Breast epithelium (tissue), 4 donors: ENCODE measurements at places on chromosomes 2 and 18. TPM values are rescaled to one million over a fixed set of nuclear protein-coding genes. Genes with fewer than 3 reads are reported as not detected.

- no peak overlapping the region for H3K4me3 ChIP-seq
- H3K4me1 ChIP-seq, result no peaks in the 10 kb centered on the region
- H3K27me3 ChIP-seq, result no peaks in the 10 kb centered on the region
- no peak for DNase-seq
Measured at GRCh38 chr2:232061265-232061664, 99.8 kb downstream of the DIS3L2 start.

- H3K27me3 ChIP-seq, result no peaks in the 10 kb centered on the region
- no peaks in the 10 kb centered on the region for H3K4me1 ChIP-seq
Measured at GRCh38 chr18:33557706-33558105, 20.3 kb upstream of the ASXL3 start.

- H3K27ac ChIP-seq, result no peak overlapping the region
- no peak overlapping the region for H3K4me3 ChIP-seq
- H3K36me3 ChIP-seq, result no peaks in the 10 kb centered on the region
Measured at GRCh38 chr2:144975881-144976280, 456.0 kb upstream of the ZEB2 start.

DNA sequence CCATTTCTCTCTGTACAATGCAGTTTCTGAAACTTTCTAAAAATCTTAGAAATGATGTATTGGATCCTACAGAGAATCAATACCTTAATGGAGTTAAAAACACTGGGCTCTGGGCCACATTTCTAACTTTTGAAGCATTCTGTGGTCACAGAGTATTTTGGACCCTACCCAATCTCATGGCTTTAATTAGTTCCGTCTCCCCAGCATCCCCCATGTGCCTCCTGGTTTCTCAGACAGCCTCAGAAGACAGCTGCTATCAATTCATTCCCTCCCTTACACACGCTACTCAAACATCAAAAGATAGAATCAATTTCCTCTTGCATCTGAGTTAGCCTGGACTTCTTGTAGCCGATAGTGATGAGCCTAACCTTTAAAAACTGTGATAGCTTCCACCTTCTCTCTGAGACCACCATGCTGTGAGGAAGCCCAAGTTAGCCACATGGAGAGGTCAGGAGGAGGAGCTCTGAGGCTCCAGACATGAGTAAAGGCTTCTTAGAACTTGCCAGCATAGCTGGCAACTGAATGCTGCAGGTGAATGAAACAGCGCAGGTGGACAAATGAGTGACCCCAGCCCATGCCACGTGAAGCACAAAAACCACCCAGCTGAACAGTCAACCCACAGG, 10.4 kb downstream of the ADCY3 start:
- DNase-seq, result peak; percentile 6
- peak overlapping the region; percentile 32 for H3K27ac ChIP-seq
- no peak overlapping the region for H3K4me3 ChIP-seq
- no peaks in the 10 kb centered on the region for H3K4me1 ChIP-seq
- no peaks in the 10 kb centered on the region for H3K36me3 ChIP-seq

- H3K4me1 ChIP-seq, result no peaks in the 10 kb centered on the region
- H3K4me3 ChIP-seq, result no peak overlapping the region
- H3K36me3 ChIP-seq, result no peaks in the 10 kb centered on the region
- H3K27me3 ChIP-seq, result no peaks in the 10 kb centered on the region
- DNase-seq, result no peak
- H3K27ac ChIP-seq, result no peak overlapping the region
Measured at GRCh38 chr18:48838166-48838775, 112.5 kb downstream of the SMAD7 start.

Gene SERPINB3
- not detected for total RNA-seq

Gene CAPN14
- total RNA-seq, result 0.44 TPM

GRCh38 chr2:9030841-9031240, 27.4 kb upstream of the MBOAT2 start:
- H3K4me1 ChIP-seq, result no peaks in the 10 kb centered on the region
- H3K4me3 ChIP-seq, result no peak overlapping the region
- H3K27me3 ChIP-seq, result no peaks in the 10 kb centered on the region
- H3K36me3 ChIP-seq, result no peaks in the 10 kb centered on the region
- no peak for DNase-seq
